ENCODE measurements at places on chromosomes 11 and 22.

DNA sequence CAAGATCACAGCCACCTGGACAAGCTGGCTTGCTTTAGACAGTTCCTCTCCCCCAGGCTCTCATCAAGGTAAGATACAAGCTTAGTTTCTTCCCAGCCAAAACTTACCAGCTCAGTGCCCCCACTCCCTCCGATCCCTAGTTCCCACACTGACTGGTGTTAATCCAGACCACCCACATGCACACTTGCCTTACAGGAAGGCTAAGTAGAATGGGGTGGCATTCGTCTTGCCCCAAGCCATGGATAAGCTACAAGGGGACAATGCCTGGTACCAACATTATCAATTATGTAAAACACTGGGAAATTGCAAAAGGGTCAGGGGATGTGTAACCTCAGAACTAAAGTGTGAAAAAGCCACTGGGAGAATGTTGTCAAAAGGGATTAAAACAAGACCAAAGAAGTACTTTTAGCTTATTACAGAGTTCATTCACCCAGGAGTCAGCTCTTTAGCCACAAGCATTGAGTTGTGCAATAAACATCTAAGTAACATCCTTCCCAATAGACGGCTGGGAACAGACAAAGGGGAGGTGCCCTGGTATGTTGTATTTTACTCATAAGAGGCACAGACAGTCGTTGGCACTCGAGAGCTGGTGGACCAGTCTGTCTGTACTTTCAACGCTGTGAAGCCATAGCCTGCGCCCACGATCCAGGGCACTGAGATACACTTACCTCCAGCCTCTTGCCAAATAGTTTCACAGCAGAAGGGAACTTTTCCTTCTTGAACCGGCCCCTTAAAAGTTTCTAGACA is 1.1 kb downstream of the DHCR7 start:
- H3K4me3 ChIP-seq: peak overlapping the region; percentile 80
- H3K36me3 ChIP-seq: no peaks in the 10 kb centered on the region
- no peaks in the 10 kb centered on the region for H3K27me3 ChIP-seq
- peak; percentile 73 for DNase-seq
- H3K27ac ChIP-seq: peak overlapping the region; percentile 74

- no peaks in the 10 kb centered on the region for H3K36me3 ChIP-seq
- H3K4me3 ChIP-seq: no peak overlapping the region
- DNase-seq: no peak
- H3K27ac ChIP-seq: peak overlapping the region; percentile 84
- peaks cover 25% of the 10 kb centered on the region for H3K4me1 ChIP-seq
- H3K27me3 ChIP-seq: no peaks in the 10 kb centered on the region
Observed at GRCh38 chr11:101912823-101913284, 2.0 kb upstream of the CEP126 start.

DNA sequence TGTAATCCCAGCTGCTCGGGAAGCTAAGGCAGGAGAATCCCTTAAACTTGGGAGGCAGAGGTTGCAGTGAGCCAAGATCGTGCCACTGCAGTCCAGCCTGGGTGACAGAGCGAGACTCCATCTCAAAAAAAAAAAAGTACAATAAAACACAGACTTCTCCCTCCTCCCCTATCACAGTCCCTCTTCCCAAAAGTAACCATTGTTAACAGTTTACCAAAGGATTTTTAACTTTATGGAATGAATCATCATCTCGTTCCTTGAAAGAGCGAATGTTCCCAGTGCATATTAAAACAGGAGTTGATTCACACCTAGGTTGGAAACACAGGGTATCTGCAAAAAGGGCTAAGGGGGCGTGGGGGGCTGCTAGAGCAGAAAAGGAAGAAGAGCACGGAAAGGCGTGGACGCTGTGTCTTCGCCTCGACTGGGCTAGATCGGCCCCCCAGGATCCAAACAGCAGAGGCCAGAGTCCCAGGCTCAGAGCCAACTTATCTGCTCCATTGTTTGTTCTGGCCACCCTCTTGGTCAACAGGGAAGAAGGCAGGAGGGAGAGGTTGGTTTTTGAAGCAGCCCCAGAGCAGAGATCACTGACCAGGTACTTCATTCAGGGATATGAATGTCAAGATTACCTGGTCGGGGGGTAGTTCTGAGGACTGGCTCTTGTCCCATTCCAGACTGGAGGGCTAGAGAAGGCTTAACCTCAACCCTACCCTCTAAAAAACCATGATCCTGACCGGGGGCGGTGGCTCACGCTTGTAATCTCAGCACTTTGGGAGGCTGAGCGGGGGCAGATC is 2.1 kb upstream of the AHNAK start:
- H3K27ac ChIP-seq: peak overlapping the region; percentile 100
- DNase-seq: no peak
- no peaks in the 10 kb centered on the region for H3K27me3 ChIP-seq
- no peak overlapping the region for H3K4me3 ChIP-seq
- H3K4me1 ChIP-seq: no peaks in the 10 kb centered on the region

DNA sequence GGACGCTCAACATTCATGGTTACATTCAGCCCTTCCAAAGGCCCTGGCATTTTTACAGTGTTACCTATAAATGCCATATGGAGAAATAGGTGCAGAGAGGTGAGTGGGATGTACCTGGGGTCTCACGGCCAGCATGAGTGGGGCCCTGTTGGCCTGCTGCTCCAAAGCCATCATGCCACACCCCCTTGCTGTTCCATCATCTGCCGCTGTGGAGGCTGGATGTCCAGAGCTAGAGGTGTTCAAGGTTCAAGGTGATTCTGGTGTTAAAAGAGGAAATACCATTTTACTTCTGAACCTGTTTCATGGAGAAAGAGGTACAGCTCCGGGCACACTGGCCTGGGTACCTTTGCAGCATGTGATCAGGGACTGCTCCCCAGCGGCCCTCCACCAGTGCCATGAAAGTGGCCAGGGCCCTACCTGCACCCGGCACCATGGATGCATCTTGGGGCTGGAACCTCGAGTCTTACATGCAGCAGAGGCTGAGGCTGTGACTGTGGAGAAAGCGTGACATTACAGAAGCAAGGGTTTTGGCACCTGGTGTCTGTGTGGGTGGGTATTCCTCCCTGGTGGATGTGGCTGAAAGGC is 68.6 kb downstream of the PARVB start:
- no peak overlapping the region for H3K27ac ChIP-seq
- no peak overlapping the region for H3K4me3 ChIP-seq
- DNase-seq: peak; percentile 36
- H3K4me1 ChIP-seq: peaks cover 26% of the 10 kb centered on the region
- H3K36me3 ChIP-seq: peaks cover 25% of the 10 kb centered on the region

DNA sequence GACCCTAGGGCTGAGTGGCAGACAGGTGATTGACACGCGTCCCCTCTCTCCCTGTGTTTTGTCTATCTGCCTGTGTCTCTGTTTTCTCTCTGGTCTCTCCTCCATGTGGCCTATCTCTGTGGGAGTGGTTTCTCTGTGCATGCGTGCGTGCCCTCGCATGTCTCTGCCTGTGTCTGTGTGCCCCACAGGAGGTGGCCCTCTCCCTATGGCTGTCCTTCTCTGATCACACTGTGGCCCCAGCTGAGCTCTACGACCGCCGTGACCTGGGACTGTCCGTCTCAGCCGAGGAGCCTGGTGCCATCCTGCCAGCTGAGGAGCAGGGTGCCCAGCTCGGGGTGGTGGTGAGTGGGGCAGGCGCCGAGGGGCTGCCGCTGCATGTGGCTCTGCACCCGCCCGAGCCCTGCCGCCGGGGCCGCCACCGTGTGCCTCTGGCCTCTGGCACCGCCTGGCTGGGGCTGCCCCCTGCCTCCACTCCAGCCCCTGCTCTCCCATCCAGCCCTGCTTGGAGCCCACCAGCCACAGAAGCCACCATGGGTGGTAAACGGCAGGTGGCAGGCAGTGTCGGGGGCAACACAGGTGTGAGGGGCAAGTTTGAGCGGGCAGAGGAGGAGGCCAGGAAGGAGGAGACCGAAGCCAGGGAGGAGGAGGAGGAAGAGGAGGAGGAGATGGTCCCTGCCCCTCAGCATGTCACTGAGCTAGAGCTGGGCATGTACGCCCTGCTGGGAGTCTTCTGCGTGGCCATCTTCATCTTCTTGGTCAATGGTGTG is 11.6 kb downstream of the TMEM132A start:
- no peaks in the 10 kb centered on the region for H3K27me3 ChIP-seq
- no peaks in the 10 kb centered on the region for H3K4me1 ChIP-seq
- H3K36me3 ChIP-seq: peaks cover 4% of the 10 kb centered on the region
- DNase-seq: no peak
- H3K27ac ChIP-seq: no peak overlapping the region

- peak overlapping the region; percentile 54 for H3K27ac ChIP-seq
- H3K4me3 ChIP-seq: no peak overlapping the region
- DNase-seq: peak; percentile 53
- no peaks in the 10 kb centered on the region for H3K36me3 ChIP-seq
Observed at GRCh38 chr11:61948505-61948904, 1.6 kb upstream of the BEST1 start.

GRCh38 chr11:40885250-40885954 is 574.0 kb downstream of the LRRC4C start:
- no peak for DNase-seq
- no peak overlapping the region for H3K4me3 ChIP-seq
- H3K36me3 ChIP-seq: no peaks in the 10 kb centered on the region
- H3K27ac ChIP-seq: no peak overlapping the region
- no peaks in the 10 kb centered on the region for H3K27me3 ChIP-seq

- H3K36me3 ChIP-seq: no peaks in the 10 kb centered on the region
- no peak for DNase-seq
- H3K4me1 ChIP-seq: peaks cover 24% of the 10 kb centered on the region
- H3K4me3 ChIP-seq: no peak overlapping the region
- no peaks in the 10 kb centered on the region for H3K27me3 ChIP-seq
Observed at GRCh38 chr11:102411142-102411541, 41.4 kb downstream of the TMEM123 start.

- DNase-seq: no peak
- no peaks in the 10 kb centered on the region for H3K36me3 ChIP-seq
- no peak overlapping the region for H3K4me3 ChIP-seq
Observed at GRCh38 chr11:36436064-36436463, 74.0 kb downstream of the TRAF6 start.

- peaks cover 11% of the 10 kb centered on the region for H3K4me1 ChIP-seq
- no peak for DNase-seq
- peaks cover 8% of the 10 kb centered on the region for H3K27me3 ChIP-seq
- H3K36me3 ChIP-seq: no peaks in the 10 kb centered on the region
- no peak overlapping the region for H3K4me3 ChIP-seq
Observed at GRCh38 chr11:36372101-36372771, 76.1 kb downstream of the PRR5L start.

DNA sequence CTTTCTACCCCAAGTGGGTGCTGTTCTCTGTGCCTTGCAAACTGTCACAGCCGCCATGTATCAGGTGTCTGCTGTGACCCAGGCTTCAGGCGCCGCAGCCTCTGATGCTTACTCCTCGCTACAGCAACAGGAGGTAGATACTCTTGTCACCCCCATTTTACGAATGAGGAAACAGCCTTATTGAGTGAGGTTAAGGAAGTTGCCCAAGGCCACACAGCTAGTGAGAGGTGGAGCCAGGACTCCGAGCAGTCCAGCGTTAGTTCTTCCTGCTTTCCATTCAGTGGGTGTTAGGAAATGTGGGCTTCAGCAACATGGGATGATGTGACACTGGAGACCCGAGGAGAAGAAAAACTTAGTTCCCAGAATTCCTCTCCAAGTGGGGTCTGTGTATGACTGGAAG is 14.3 kb downstream of the RNF215 start:
- H3K4me1 ChIP-seq: no peaks in the 10 kb centered on the region
- DNase-seq: no peak
- H3K4me3 ChIP-seq: no peak overlapping the region
- H3K36me3 ChIP-seq: no peaks in the 10 kb centered on the region

- no peaks in the 10 kb centered on the region for H3K27me3 ChIP-seq
- DNase-seq: no peak
- H3K27ac ChIP-seq: no peak overlapping the region
- no peaks in the 10 kb centered on the region for H3K36me3 ChIP-seq
- H3K4me3 ChIP-seq: no peak overlapping the region
Observed at GRCh38 chr11:101444164-101444563, 139.6 kb downstream of the TRPC6 start.

GRCh38 chr22:35886309-35886708 is 142.3 kb downstream of the RBFOX2 start:
- H3K4me1 ChIP-seq: no peaks in the 10 kb centered on the region
- no peaks in the 10 kb centered on the region for H3K27me3 ChIP-seq
- H3K27ac ChIP-seq: no peak overlapping the region
- no peak for DNase-seq

- H3K36me3 ChIP-seq: no peaks in the 10 kb centered on the region
- no peak for DNase-seq
- no peak overlapping the region for H3K4me3 ChIP-seq
Observed at GRCh38 chr11:93653571-93653970, 7.9 kb upstream of the CEP295 start.

DNA sequence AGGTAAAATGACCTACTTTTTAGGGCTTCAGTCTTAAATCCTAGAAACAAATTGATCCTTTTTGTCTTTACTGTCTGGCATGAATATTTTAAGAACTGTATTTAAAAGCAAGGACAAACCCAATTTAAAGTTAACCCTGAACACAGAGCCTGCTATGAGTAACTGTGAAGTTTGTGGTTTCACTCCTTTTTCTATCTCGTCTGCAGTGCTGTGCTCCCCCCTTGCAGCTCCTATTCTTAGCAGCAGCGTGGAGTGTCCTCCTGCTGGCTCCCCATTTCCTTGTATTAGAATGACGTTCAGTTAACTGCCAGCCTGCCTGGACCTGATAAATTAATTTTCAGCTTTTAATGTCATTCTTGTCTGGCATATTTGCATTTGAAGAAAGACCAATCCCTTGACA is 40.0 kb upstream of the LRRC4C start:
- H3K4me3 ChIP-seq: no peak overlapping the region
- H3K4me1 ChIP-seq: no peaks in the 10 kb centered on the region
- DNase-seq: no peak

DNA sequence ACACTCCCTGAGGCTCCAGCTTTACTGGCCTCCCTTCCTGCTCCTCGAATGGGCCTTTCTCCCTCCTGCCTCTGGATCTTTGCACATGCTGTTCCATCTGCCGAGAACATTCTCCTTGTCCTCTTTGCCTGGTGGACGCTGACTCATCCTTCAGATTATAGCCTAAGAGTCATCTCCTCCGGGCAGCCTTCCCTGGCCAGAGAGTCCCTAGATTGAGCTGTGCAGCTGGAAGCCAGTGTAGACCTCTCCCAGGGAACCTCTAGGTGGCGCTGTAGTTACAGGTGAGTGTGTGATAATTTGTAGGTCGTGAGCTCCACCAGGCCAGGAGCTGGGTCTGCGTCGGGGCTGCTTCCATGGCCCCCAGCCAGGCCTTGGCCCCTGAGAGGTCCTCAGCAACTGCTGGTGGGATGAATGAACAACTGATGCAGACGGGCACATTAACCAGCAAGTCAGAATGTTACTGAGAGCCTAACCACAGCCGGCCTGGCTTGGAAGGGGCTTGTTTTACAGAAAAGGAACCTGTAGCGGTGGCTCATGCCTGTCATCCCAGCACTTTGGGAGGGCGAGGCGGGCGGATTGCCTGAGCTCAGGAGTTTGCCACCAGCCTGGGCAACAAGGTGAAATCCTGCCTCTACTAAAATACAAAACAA is 8.7 kb downstream of the PNPLA5 start:
- H3K4me3 ChIP-seq: no peak overlapping the region
- no peak overlapping the region for H3K27ac ChIP-seq
- no peaks in the 10 kb centered on the region for H3K4me1 ChIP-seq
- no peaks in the 10 kb centered on the region for H3K36me3 ChIP-seq
- peaks cover 37% of the 10 kb centered on the region for H3K27me3 ChIP-seq

- no peak overlapping the region for H3K27ac ChIP-seq
- no peak overlapping the region for H3K4me3 ChIP-seq
- H3K27me3 ChIP-seq: no peaks in the 10 kb centered on the region
- no peak for DNase-seq
Observed at GRCh38 chr11:4610258-4610935, 2.4 kb upstream of the TRIM68 start.
